ENCODE measurements at places on chromosomes 6 and 20. TPM values are rescaled to one million over a fixed set of nuclear protein-coding genes. Genes with fewer than 3 reads are reported as not detected.

DNA sequence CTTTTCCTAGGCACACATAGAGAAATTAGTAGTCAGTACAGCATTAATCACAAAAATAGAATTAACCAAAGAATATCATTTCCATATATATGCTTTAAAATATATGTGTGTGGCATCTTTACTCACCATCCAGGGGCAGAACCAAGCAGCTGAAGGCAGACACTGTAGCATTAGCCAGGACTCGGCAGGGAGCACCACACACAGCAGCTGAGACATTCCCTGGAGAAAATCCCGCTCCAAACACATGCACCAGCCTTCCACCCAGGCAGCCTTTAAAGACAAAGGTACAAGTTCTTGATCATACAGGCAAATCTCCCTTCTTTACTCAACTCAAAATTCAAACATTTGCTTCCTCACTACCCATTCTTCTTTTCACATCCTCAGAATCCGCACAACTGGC lies 64.7 kb downstream of the PKHD1 start:
- H3K27ac ChIP-seq, result no peak overlapping the region
- no peak for DNase-seq
- H3K36me3 ChIP-seq, result no peaks in the 10 kb centered on the region
- peaks cover 13% of the 10 kb centered on the region for H3K27me3 ChIP-seq
- no peaks in the 10 kb centered on the region for H3K4me1 ChIP-seq
- no peak overlapping the region for H3K4me3 ChIP-seq

DNA sequence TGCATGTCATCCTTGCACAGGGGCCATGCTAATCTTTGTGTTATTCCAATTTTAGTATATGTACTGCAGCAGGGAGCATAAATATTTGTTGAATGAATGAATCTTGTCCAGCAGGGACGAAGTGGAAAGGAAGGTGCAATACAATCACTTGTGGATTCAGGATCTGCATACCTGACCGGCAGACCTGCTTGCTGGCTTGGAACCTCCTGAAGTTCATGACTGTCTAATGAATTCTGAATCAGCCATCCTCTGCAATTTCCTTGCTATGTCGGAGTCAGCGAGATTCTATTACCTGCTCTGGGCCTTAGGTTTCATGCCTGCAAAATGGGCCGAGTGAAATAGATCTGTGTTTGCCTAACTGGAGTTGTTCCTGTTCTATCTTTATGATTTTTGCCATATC lies 17.4 kb upstream of the NCOA3 start:
- peaks cover under 1% of the 10 kb centered on the region for H3K36me3 ChIP-seq
- peaks cover 67% of the 10 kb centered on the region for H3K4me1 ChIP-seq
- H3K4me3 ChIP-seq, result no peak overlapping the region
- H3K27me3 ChIP-seq, result no peaks in the 10 kb centered on the region
- no peak for DNase-seq
- H3K27ac ChIP-seq, result peak overlapping the region; percentile 2

GRCh38 chr6:110613356-110613755 lies 136.9 kb upstream of the SLC22A16 start:
- no peak overlapping the region for H3K4me3 ChIP-seq
- peaks cover 27% of the 10 kb centered on the region for H3K36me3 ChIP-seq
- H3K27me3 ChIP-seq, result no peaks in the 10 kb centered on the region
- H3K27ac ChIP-seq, result no peak overlapping the region
- H3K4me1 ChIP-seq, result peaks cover 20% of the 10 kb centered on the region

Gene HLA-DQB2
- total RNA-seq, result not detected

GRCh38 chr6:41097467-41098090 lies 24.8 kb downstream of the NFYA start:
- no peaks in the 10 kb centered on the region for H3K27me3 ChIP-seq
- H3K27ac ChIP-seq, result no peak overlapping the region
- H3K4me1 ChIP-seq, result no peaks in the 10 kb centered on the region
- no peak for DNase-seq

DNA sequence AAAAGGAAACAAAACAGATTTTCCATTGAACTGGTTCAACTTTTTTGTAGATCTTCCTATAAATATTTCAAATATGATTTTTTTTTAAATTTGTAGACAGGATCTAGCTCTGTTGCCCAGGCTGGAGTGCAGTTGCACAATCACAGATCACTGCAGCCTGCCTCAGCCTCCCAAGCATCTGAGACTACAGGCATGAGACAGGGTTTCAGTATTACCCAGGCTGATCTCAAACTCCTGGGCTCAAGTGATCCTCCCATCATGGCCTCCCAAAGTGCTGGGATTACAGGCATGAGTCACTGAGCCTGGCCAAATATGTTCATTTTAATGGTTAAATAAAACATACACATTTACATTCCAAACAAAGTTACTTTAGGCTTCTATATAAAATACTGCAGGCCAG lies 33.6 kb downstream of the SAMHD1 start:
- DNase-seq, result no peak
- H3K27ac ChIP-seq, result no peak overlapping the region
- H3K4me3 ChIP-seq, result no peak overlapping the region
- peaks cover 1% of the 10 kb centered on the region for H3K4me1 ChIP-seq
- peaks cover 51% of the 10 kb centered on the region for H3K36me3 ChIP-seq

DNA sequence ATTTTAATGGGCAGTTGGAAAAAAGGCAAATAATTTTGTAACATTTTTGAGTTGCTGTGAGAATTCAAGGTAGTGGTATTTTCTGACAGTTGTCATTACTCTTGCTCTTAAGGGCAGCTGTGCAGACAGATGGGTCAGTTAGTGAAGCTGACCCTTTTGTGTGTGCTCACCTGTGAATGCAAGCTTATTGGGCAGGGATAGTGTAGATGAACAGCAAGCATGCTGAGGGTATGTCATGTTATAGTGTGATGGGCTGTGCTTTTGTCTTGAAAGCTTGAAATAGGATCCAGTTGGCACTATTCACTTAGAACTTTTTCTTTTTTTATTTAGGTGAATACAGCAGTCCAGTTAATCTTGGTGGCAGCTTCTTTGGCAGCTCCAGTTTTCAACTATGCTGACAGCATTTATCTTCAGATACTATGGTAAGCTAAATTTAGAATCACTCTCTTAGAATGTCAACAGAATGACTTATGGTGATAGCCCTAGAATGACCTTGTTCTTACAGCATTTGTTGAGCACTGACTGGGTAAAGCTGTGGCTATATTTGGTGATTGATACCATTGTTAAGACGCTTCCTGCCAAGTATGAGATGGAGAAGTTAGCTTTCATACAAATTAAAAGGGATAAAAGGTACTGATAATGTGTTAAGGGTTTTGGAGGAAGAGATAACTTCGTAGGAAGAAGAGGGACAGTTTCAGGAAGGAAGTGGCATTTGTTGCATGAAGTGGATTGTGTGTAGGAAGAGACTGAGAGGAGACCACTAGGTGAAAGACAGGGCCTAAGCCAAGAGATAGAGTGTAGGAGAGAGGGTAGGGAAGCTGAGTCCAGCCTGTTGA lies 19.5 kb downstream of the LRRN4 start:
- no peak for DNase-seq
- H3K4me1 ChIP-seq, result peaks cover 15% of the 10 kb centered on the region
- H3K4me3 ChIP-seq, result no peak overlapping the region
- H3K27ac ChIP-seq, result peak overlapping the region; percentile 11
- H3K27me3 ChIP-seq, result no peaks in the 10 kb centered on the region

GRCh38 chr20:42996141-42996540 lies 193.6 kb downstream of the PTPRT start:
- no peaks in the 10 kb centered on the region for H3K36me3 ChIP-seq
- no peaks in the 10 kb centered on the region for H3K4me1 ChIP-seq
- H3K4me3 ChIP-seq, result no peak overlapping the region
- H3K27ac ChIP-seq, result no peak overlapping the region
- no peaks in the 10 kb centered on the region for H3K27me3 ChIP-seq
- no peak for DNase-seq

DNA sequence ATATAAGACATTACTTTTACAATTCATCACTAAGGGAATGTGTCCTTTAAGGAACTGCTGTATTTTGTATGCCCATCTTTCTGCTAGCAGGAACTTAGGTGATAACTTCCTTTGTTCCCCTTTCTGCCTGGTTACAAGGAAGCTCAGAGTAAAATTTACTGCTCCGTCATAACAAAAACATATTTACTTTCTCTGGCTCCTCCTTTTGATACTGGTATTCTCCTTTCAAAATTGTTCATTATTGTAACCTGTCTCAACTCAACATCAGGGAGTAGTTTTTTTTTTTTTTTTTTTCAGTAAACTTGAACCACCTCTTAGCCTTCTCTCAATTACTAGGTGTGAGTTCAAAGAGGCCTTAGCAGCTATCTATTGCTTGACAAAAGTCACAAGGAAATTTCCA lies 37.1 kb downstream of the RIPOR2 start:
- H3K36me3 ChIP-seq, result peaks cover 84% of the 10 kb centered on the region
- peak overlapping the region; percentile 24 for H3K27ac ChIP-seq
- H3K4me1 ChIP-seq, result peaks cover 67% of the 10 kb centered on the region
- H3K27me3 ChIP-seq, result no peaks in the 10 kb centered on the region
- no peak for DNase-seq

Gene ARMH2
- total RNA-seq, result 1.5 TPM

Gene AIF1
- total RNA-seq, result 11.7 TPM

Gene MEI4
- not detected for total RNA-seq

DNA sequence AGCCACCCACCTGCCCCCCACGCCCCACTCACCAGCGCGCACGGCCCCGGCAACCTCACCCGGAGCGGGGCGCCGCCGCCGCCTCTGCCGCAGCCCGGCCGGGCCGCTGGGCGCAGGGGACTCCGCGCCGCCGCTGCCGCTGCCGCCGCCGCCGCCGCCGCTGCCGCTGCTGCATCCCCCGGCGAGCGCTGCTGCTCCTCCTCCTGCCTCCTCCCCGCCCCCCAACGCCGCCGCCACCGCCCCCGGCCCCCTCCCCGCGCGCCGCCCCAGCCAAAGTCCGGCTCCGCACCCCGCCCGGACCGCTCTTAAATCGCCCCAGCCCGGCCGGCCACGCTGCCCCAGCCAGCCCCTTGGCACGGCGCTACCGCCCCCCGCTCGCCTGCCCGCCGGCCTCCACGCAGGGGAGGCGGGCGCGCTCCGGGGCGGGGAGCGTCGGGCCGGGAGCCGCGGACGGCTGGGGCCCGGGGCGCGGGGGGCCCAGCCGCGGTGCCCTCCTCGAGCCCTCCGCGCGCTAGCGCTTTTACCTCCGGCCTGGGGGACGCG lies at the start of gene SULF2:
SULF2 (minus strand) TSS at position 171 of the 543 bp plus-strand sequence. CDS start 28,118 bp downstream, outside the sequence.
- no peak within 1 kb of the TSS for H3K27ac ChIP-seq
- H3K4me3 ChIP-seq, result peak within 1 kb of the TSS; percentile 71
- H3K27me3 ChIP-seq, result peaks cover 66% of the 10 kb centered on the region
- H3K36me3 ChIP-seq, result peaks cover 3% of the 10 kb centered on the region

DNA sequence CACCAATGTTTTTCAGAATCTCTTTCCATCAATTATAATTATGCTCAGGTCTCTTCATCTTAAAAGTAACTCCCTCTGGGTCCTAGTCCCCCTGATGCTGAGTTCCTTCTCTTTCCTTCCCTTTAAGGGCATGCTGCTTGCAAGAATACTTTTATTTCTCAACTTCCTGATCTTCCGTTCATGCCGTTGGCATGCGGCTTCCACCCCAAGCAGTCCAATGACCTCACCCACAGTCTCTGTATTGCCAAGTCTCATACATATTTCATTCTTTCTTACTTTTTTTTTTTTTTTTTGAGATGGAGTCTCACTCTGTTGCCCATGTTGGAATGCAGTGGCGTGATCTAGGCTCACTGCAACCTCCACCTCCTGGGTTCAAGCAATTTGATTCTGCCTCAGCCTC lies 83.5 kb downstream of the NDUFAF5 start:
- no peak for DNase-seq
- H3K27me3 ChIP-seq, result no peaks in the 10 kb centered on the region
- no peak overlapping the region for H3K27ac ChIP-seq
- H3K4me1 ChIP-seq, result no peaks in the 10 kb centered on the region
- H3K4me3 ChIP-seq, result no peak overlapping the region
- H3K36me3 ChIP-seq, result no peaks in the 10 kb centered on the region
